ENCODE measurements at places on chromosomes 2 and 18. TPM values are rescaled to one million over a fixed set of nuclear protein-coding genes. Genes with fewer than 3 reads are reported as not detected.

The SESTD1 gene
- 152 TPM for total RNA-seq

GRCh38 chr18:41681138-41681880 lies 273.7 kb upstream of the PIK3C3 start:
- DNase-seq: no peak

The FAP gene
- total RNA-seq: not detected

The MYOM1 gene
- 1.3 TPM for total RNA-seq
